ENCODE measurements at places on chromosomes 11 and 22.

DNA sequence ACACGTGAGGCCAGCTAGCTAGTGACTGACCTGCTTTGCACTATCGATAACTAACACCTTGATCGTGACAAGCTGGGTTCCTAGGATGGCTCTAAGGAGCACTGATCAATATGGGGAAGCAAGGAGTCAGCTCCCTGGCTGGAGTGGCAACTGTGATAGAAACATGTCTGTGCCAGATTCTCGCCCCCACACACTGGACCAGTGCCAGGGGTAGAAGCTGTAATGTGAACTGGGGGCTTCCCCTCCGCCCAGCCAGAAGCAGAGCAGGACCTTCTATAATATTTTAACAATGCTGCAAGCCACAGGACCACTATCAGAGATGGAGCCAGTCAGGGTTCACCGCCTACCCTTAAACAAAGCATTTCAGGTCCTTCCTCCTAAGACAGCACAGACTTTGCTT lies 96.5 kb downstream of the DSCAML1 start:
- peaks cover 5% of the 10 kb centered on the region for H3K4me1 ChIP-seq
- H3K4me3 ChIP-seq, result no peak overlapping the region
- DNase-seq, result no peak
- peaks cover 11% of the 10 kb centered on the region for H3K27me3 ChIP-seq

- H3K36me3 ChIP-seq, result peaks cover 18% of the 10 kb centered on the region
- no peaks in the 10 kb centered on the region for H3K27me3 ChIP-seq
- no peak for DNase-seq
- peak overlapping the region; percentile 72 for H3K27ac ChIP-seq
- peaks cover 73% of the 10 kb centered on the region for H3K4me1 ChIP-seq
- H3K4me3 ChIP-seq, result no peak overlapping the region
These were observed 11.8 kb downstream of the TBC1D10A start for GRCh38 chr22:30314915-30315314.

GRCh38 chr22:39410264-39410663 lies 10.7 kb downstream of the TAB1 start:
- no peak overlapping the region for H3K4me3 ChIP-seq
- peaks cover 15% of the 10 kb centered on the region for H3K4me1 ChIP-seq
- H3K36me3 ChIP-seq, result peaks cover 1% of the 10 kb centered on the region
- no peaks in the 10 kb centered on the region for H3K27me3 ChIP-seq
- no peak for DNase-seq

GRCh38 chr11:105793092-105793491 lies 183.2 kb downstream of the GRIA4 start:
- H3K4me3 ChIP-seq, result no peak overlapping the region
- no peak overlapping the region for H3K27ac ChIP-seq
- no peaks in the 10 kb centered on the region for H3K4me1 ChIP-seq
- DNase-seq, result no peak
- H3K27me3 ChIP-seq, result no peaks in the 10 kb centered on the region

GRCh38 chr11:77308838-77309237 lies 7.4 kb upstream of the GDPD4 start:
- no peak for DNase-seq
- H3K4me1 ChIP-seq, result no peaks in the 10 kb centered on the region
- H3K36me3 ChIP-seq, result no peaks in the 10 kb centered on the region
- H3K4me3 ChIP-seq, result no peak overlapping the region
- H3K27me3 ChIP-seq, result peaks cover 4% of the 10 kb centered on the region
- H3K27ac ChIP-seq, result no peak overlapping the region

DNA sequence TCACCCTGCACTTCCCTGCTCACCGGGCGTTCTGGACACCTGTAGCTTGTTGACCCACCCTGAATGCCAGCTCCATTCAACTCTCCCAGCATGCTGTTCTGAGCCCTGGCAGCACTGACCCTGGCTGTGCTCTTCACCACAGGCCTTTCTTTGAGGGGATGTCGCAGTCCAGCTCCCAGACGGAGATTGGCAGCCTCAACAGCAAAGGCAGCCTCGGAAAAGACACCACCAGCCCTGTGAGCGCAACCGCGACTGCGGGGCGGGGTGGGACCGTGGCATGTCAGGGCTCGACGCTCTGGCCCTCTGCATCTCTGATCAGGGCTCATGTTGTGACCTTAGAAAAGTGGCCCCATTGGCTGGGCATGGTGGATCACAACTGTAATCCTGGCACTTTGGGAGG lies 47.4 kb upstream of the RAB1B start:
- H3K4me1 ChIP-seq, result peaks cover 12% of the 10 kb centered on the region
- no peak overlapping the region for H3K4me3 ChIP-seq
- peak overlapping the region; percentile 97 for H3K27ac ChIP-seq

DNA sequence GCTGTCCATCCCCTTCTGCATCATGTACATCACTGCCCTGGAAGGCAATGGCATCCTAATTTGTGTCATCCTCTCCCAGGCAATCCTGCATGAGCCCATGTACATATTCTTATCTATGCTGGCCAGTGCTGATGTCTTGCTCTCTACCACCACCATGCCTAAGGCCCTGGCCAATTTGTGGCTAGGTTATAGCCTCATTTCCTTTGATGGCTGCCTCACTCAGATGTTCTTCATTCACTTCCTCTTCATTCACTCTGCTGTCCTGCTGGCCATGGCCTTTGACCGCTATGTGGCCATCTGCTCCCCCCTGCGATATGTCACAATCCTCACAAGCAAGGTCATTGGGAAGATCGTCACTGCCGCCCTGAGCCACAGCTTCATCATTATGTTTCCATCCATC lies 337 bp downstream of the OR52B6 start:
- H3K27ac ChIP-seq, result no peak overlapping the region
- no peaks in the 10 kb centered on the region for H3K27me3 ChIP-seq
- DNase-seq, result no peak
- peaks cover 2% of the 10 kb centered on the region for H3K36me3 ChIP-seq

DNA sequence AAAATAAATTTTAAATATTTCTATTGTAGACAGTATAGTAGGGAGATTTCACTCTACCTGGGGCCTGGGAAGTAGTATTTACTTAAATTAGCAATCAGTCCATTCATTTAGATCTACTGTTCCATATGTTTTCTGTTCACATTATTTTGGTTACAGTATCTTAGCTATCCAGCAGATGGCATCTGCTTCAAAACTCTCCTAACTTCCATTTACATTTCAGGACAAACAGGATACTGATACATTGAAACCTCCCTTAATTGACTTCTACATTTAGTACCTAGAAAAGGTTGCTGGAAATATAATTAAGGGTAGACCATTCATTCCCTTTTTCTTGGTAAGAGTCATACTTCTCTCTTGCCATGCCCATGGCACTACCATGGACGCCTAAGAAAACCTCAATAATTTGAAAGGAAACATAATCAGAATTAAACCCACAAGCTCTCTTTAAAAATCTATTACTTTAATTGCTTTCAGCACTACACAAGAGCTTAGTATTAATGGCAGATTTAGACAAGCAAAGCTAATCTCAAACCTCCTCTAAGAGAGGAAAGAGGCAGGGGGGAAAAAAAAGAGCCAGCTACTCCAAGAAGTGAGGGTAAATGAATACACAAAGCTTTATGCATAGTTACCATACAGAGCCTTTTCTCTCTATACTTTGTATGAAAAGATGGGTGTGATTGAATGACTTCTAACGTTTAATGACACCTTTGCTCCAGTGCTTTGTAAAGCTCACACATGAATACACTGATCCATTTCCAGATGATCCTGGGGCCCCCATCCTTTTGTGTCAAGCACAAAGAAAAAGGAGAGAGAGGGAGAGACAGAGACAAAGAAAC lies 131.2 kb upstream of the MTMR2 start:
- peaks cover 14% of the 10 kb centered on the region for H3K4me1 ChIP-seq
- no peak overlapping the region for H3K4me3 ChIP-seq

Data from memory B cell (primary cell).